ENCODE measurements at places on chromosomes 3 and 15. TPM values are rescaled to one million over a fixed set of nuclear protein-coding genes. Genes with fewer than 3 reads are reported as not detected.
A peak's percentile ranks its signal among the peaks of the same experiment; 100 is the strongest.

DNA sequence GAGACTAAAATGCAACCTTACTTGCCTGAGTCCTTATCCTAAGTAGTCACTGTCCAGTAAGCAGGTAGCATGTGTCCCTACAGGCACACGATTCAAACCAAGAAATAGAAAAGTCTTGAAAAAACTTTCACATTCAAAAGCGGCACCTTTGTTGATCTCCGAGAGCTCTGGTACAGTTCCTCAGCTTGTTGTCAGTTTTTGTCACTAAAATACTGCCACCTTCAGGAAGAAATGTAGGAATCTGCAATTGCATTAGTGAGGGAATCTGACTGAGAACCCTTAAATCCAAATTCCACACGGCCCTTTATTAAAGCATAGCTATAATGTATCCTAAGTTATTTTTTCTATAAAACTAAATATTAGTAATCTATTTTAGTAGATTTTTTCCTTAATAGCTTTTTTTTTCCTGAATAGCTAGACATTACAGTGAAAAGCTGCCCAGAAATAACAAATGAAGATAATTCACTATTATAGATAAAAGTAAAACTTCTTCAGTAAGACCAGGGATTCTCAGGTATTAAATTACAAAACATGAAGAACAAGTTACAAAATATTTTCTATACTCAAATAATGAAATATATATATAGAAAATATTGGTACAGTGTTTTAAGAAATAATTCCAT, 44.0 kb downstream of the CCDC54 start:
- no peak for DNase-seq

GRCh38 chr15:48006031-48006511, 114.7 kb upstream of the SLC24A5 start:
- peak; percentile 68 for DNase-seq

GRCh38 chr15:90031231-90031791, 30.2 kb downstream of the ZNF710 start:
- DNase-seq, result no peak

DNA sequence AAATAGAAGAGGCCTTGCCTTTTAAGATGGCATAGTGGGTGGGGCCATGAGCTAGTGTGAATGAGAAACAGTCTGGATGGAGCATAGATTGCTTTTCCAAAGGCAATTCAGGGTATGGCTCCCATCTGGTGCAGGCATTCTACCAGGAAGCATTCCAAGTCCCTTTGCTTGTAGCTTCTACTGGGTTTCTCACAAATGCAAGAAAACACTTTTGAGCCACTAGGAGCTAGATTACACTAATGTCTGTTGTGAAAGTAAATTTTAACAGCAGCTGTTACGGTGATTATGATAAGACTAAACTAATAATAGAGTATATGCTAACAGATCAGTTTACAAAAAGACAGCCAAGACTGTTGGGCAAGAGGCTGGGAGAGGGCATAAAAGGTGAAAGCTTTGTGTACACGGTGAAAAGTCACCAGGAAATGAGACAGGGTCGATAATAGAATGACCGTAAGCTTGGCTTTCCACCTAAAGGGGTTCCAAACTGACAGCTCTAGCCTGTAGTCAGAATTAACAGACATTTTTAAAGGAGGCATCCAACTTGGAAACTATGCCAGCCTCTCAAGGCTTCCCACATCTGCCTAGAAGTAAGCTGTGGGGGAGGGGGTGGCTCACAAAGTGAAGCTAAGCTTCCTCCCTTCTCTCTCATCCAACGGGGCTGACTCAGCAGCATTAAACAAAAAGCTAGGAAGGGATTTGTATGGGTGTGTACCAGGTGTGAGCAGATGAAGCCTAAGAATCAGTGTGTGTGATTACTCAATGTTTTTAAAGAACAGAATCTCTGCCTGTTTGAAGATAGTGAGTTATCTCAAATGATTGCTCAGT, 61.1 kb upstream of the GPD1L start:
- DNase-seq, result peak; percentile 11

DNA sequence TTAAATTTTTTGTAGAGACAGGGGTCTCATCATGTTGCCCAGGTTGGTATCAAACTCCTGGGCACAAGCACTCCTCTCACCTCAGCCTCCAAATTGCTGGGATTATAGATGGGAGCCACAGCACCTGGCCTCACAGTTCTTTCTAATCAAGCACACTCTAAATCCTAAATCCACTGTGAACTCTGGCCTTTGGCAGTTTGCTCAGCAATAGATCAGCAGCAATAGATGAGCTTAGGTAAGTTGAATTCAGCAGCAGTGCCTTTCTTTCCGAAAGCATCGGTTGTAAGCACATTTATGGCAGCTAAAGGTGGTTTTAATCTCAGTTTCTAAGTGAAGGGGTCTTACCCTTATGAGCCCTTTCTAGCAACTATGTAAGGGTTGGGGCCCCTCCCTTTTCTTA, 16.6 kb downstream of the PDHB start:
- DNase-seq, result no peak

DNA sequence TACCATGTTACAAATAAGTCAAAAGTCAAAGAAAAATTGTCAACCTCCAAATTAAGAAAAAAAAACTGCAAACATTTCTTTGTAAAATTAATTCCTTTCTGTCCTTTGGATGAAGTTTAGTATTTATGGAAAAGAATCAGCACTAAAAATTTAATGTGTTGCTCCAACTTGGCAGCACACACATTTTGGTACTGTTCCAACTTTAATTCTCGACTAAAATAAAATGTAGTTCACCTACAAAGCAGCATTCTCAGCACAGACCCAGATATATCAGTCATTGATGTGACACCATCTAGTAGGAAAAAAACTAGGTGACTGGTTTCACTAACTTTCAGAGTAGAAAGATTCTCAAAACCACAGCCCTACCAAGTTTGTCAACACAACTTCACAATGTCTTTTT, 131.7 kb upstream of the ROBO2 start:
- no peak for DNase-seq

The PLAAT1 gene
- not detected for total RNA-seq

The C3orf62 gene
- 2.9 TPM for total RNA-seq

The TCF12 gene
- 178 TPM for total RNA-seq

The CCDC54 gene
- not detected for total RNA-seq
